ENCODE measurements at places on chromosomes 12 and 14.

DNA sequence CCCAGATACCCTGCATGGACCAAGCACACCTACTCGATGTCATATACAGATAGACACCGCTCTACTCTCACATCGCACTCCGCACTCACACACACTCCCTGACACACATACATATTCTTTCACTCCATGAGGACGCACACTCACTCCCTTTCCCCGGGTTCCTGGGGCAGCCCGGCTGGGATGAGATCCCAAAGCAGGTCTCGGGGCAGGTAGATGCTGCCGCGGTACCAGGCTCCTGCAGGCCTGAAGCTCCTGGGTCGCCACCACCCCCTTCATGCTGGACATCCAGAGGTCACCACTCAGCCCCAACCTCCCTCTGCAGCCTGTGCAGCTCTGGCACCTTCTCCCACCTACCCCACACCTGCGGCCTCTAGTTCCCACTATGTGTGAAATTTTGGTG lies 2.3 kb downstream of the C1QL4 start:
- DNase-seq = no peak

- DNase-seq = no peak
Measured at GRCh38 chr12:100184549-100185145, 16.0 kb upstream of the ACTR6 start.

DNA sequence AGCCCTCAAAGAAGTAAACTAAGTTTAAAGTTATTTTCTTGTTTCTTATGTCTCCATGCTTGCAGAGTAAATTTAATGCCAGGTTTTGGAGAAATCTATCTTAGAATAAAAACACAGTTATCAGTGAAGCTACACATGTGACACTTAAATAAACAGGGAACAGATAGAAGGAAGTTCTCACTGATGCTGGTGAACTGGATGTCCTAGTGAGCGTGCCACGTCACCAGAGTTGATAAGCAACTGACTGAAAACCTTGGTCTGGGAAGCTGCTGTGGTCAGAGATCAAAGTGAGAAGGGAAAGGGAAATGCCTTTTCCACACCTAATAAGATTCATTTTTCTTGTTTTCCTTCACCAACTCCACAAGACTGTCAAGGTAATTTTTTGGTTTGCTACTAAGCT lies 74.8 kb upstream of the PCED1B start:
- no peak for DNase-seq

- DNase-seq = no peak
Measured at GRCh38 chr12:82480606-82481005, 122.3 kb downstream of the METTL25 start.

GRCh38 chr12:31353750-31354708 lies 28.1 kb upstream of the SINHCAF start:
- no peak for DNase-seq

GRCh38 chr12:84919271-84919670 lies 6.7 kb upstream of the SLC6A15 start:
- no peak for DNase-seq

GRCh38 chr14:84760489-84761126 lies 769.3 kb upstream of the FLRT2 start:
- DNase-seq = no peak

GRCh38 chr14:35134329-35135123 lies 12.2 kb downstream of the PRORP start:
- no peak for DNase-seq

DNA sequence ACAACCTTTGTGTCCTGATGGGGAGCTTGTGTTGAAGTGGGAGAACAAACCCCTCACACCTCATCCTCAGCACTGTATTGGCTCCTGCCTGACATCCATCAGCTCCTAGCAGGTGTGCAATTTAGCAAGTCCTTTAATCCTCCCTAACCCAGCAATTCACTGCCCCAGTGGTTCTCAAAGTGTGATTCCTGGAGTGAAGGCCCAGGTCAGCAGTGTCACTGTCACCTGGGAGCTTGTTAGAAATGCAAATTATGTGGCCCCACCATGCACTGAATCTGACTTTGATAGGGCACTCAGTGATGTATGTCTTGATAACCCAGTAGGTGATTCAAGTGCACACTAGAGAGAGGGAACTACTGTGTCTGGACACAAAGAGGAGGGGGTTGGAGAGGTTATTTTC lies 133.6 kb downstream of the FGD4 start:
- DNase-seq = no peak

DNA sequence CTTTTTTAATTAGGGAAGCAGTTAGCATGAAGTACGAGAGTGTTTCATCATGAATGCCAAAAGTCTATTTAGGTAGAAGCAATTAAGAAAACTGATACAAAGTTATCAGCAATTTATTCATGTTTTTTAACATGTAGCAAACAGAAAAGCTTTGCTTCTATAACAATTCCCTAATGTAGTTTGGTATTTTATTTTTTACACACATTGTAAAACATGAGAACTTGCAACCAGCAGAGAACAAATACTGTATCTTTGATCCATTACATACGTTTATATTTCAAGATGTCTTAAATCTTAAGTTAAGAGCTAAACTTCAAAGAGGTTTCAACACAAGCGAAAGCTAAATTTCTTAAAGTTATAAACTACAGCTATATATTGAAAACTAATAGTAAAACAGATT lies 39.3 kb downstream of the MED13L start:
- no peak for DNase-seq

DNA sequence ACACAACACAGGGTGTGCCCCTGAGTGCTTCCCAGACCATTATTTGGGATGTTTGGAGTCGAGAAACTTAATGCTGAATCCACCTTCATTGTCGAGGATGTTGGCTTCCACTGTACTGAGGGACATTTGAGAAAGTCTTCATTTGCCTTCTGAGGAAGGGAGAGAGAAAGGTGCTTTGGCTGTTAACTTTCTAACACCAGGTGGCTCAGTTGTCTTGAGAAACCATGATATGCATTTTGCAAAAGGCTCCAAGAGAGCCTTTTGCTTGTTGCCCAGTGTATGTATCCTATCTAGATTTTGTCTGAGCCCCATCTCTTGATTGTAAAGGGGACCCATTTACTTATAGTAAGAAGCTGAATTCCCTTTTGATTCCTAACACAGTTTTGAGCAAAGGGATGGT lies 28.6 kb upstream of the NRXN3 start:
- no peak for DNase-seq

DNA sequence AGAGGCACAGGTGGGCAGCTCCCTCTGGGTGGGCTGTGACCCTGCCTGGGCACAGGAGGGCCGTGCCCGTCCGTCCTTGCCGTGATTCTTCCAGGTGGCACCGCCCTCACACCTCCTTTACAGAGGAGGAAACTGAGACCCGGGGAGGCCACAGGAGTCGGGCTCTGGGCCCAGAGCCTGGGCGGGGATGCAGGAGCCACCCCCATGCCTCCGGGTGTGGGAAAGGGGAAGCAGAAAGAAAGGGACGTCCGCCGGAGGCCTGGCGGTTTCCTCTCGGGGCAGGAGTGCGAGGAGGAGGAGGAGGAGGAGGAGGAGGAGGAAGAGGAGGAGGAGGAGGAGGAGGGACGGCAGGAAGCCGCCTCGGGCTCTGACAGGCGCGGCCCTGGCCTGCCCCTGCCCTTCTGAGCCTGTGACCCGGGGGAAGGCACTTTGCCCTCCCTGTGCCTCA lies 23.0 kb downstream of the SH2B3 start:
- DNase-seq = peak; percentile 56

- DNase-seq = no peak
Measured at GRCh38 chr12:41223600-41223999, 35.5 kb downstream of the PDZRN4 start.

DNA sequence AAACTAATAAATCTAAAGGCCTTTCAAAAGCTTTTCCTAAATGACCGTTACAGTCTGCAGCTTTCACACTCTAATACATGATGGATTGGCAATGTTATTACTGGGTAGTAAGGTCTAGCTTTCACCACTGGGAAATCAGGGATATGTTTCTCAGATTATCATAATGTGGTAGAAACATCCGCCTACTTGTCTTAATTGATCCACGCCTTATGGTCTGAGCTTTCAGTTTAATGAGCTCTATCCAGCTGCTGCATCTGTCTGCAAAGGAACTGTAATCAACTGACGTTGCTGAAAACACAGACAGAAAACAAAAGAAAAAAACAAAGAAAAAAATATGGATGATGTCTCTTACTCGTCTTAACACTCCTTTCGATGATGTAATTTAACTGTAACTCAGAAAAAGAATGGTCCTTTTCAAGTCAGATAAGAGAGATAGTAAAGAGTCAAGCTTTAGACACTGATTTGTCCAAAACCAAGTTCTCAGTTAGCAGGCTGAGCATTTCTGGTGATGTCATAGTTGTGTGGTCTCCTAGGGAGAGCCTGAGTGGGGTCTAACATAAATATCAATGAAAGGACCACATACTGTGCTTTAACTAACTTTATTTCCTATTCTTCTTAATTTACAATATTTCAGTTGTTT lies 85.9 kb downstream of the C2CD5 start:
- DNase-seq = no peak
